ENCODE measurements at places on chromosomes 16 and 17.

DNA sequence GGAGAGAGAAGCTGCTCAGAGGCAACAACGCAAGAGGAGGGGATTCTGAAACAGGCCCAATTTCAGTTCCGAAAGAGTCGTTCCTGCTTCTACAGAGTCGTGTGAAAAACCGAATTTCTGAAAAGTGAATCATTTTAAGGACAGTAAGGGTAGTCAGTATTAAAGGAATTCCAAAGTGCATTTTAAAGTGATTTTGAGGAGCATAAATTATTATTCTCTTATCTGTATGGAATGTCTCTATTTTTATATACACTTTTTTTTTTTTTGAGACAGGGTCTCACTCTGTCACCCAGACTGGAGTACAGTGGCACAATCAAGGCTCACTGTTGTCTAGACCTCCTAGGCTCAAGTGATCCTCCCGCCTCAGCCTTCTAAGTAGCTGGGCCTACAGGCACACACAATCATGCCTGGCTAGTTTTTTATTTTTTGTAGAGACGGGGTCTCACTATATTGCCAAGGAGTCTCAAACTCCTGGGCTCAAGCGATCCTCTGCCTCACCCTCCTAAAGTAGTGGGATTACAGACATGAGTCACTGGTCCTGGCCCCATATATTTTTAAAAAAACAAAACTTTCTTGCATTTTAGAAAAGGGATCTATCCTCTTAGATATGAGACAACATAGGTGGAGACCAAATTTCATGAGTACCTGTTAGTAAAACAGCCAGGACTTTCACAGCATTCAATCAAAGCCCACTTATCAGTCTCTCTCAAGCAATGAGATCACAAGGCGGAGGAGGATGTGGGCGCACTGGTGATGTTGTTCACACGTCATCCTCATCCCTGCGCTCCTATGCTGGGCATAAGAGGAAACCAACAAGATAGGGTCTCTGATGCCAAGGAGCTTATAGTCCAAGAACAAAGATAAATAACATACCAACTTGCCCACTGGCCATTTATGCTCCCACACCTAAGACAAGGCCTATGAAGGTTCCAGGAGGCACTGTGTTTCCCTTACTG is 53.2 kb downstream of the SMG6 start:
- no peak for DNase-seq

DNA sequence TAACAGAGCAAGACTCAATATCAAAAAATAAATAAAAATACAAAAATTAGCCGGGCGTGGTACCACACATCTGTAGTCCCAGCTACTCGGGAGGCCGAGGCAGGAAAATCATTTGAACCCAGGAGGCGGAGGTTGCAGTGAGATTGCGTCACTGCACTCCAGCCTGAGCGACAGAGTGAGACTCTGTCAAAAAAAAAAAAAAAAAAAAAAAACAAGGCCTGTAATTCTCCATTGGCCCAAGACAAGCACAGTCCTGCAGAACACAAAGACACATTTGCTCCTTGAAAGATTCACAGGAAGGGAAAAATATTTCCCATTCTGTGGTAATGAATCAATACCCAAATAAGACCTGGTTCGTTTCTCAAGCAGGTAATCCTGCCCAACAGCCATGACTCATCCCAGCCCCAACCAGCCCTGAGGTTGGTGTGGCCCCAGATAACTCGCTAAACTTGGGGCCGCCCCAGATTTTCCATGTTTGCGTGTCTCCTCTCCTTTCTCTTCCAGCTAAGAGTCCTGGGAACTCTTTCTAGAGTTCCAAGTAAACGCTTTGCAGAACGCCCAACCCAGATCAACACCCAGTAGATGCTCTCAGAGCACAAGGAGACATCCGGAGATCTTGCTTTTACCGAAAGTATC is 40.3 kb upstream of the SNN start:
- no peak for DNase-seq

DNA sequence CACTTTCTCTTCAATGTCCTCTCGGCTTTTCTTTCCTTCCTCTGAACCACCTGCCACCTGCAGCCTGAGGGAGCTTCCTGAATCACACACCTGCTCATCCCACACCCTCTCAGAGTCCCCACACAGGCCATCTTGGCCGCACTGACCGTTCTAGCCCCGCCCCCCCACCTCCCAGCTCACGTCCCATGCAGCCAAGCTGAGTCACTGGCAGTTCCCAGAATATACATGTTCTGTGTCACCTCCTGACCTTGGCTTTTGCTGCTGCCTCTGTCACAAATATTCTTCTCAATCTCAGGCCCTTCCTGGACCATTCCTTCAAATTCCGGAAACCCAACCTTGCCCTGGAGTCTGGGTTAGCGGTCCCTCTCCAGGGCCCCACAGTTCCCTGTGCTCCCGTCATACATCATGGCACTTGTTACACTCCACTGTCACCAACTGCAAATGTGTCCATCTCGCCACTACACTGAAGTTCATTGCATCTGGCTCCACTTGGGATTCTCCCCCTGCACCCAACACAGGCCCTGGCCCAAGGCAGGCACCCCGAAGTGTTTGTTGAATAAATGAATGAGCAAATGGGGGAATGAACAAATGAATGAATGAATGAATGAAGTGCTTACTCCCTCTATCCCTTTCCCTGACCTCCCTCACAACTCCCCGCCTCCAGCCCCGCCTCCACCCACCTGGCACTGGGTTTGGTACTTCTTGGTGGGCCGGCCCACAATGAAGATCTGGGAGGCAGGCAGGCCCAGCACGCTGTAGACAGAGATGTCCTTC is 12.8 kb downstream of the PIMREG start:
- no peak for DNase-seq

DNA sequence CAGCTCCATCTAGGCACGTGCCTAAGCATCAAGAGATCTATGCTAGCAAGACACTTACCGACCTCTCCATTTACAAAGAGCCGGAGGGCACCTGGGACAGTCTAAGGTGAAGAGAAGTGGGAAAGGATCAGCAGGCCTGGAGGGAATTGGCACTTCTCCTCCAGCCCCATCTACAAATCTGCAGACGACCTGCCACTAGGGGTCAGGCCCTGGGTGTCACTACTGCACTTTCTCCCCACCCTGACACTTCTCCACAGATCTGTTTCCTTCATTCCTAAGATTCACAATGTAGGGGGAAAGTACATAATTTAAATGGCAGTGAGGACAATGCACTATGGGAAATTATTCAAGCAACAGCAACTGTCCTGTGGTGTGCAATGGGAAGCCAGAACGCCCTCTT is 8.1 kb downstream of the MKS1 start:
- DNase-seq = no peak

DNA sequence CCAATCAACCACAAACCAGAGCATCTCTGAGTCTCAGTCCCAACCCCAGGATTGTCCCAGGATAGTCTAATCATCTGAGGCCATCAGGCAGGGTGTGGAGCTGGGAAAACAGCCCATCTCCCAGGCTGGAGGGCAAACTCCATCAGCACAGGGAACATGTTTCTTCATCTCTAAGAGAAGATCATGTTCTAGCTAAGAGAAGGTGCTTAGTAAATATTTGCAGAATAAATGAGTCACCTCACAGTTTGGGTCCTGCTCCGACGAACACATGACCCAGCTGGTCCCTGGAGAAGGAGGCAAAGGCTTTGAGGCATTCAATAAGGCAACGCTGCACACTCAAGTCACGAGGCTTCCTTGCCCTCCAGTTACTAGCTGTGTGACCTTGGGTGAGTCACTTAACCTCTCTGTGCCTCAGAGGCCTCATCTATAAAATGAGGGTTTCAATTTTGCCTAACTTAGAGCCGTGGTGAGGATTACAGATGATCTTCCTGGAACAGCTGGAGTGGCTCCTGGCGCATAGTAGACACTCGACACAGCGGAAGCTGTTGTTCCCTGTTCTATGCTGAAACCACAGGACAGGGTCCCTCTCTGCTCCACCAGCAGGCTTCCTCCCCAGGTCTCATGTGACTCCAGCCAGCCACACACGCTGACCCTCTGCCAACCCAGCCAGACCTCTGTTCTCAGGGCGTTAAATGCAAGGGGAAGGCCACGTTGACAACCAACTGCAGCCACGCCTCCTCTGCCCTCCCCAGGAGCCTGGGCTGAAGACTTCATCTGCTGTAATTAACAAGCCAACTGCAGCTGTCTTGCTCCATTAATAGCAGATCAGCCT is 10.3 kb upstream of the RPL38 start:
- no peak for DNase-seq

DNA sequence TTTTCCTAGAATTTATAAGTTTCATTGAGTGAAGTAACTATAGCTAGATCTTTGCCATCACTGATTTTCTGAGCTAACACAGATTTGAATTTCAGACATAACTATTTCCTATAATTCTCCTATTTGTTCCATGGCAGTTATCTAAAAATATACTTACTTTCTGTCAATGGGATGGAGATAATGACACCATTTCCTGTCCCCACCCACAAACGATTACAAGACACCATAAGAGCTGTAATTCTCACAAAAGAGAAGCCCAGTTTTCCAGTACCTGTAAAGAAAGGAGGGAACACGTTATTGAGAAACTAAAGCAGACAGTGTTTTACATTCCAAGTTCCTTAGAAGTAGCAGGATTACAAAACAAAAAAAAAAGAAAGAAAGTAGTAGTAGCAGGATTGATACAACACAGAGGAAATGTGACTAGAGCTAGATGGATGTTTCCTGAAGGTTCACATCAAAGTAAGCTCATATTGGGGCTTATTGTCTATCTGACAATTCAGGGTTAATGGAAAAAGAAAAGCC is 110.9 kb upstream of the TOB1 start:
- no peak for DNase-seq

- DNase-seq = no peak
Measured at GRCh38 chr16:31071861-31072260, 2.2 kb downstream of the ZNF668 start.

GRCh38 chr16:2953706-2954627 is 10.1 kb upstream of the KREMEN2 start:
- DNase-seq = no peak

- DNase-seq = peak; percentile 51
Measured at GRCh38 chr17:48478224-48479013, 48.4 kb upstream of the SKAP1 start.

DNA sequence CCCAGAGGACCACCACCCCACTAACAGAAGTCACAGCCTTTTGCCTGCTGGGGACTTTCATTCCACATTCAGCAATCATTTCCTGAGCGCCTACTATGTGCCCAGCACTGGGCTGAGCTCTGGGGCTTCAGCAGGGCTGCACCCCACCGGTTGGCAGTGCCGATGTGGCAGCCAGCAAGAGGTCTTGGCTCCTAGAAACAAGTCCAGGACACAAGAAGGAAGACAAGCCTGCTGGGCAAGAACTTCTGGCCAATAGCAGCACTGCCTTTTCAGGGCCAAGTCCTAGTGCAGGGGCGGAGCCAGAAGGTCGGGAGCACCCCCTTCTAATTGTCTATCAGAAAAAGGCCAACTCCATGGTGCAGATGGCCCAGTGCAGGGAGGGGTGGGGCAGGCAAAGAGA is 13.0 kb upstream of the HOXB9 start:
- DNase-seq = no peak

GRCh38 chr17:73722165-73722564 is 77.9 kb upstream of the SDK2 start:
- DNase-seq = no peak

DNA sequence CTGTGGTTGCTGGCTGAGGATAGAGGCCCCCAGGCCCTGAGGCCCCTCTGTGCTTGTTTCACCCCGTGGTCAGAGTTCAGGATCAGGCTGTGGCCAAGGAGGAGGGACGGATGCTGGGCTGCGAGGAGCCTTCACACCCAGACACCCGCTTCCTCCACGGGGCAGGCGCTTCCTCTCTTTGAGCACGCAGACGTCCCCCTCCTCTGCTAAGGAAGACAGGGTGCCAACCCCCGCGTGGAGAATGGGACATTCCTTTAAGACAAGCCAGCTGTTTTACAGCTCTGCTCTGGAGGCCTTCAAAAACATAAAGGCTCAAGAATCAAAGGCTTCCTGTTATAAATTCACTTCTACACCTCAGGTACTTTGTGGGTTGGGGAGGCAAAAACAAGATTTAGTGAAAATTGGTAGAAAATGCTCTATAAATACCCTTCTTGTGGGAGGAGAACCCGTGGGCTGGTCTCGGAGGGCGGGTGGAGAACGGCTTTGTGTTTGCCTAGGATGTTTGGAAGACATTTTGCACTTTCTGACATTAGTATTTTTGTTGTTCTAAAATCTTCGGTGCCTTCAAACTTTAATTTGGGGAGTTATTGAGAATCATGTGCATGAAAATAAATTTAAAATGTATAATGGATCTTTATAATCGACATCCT is 60.8 kb upstream of the FOXF1 start:
- DNase-seq = no peak

GRCh38 chr17:55072898-55073297 is 104.3 kb downstream of the STXBP4 start:
- no peak for DNase-seq

GRCh38 chr17:49703557-49704277 is 4.0 kb downstream of the SLC35B1 start:
- DNase-seq = no peak

GRCh38 chr17:80323982-80324381 is 63.3 kb downstream of the RNF213 start:
- no peak for DNase-seq

DNA sequence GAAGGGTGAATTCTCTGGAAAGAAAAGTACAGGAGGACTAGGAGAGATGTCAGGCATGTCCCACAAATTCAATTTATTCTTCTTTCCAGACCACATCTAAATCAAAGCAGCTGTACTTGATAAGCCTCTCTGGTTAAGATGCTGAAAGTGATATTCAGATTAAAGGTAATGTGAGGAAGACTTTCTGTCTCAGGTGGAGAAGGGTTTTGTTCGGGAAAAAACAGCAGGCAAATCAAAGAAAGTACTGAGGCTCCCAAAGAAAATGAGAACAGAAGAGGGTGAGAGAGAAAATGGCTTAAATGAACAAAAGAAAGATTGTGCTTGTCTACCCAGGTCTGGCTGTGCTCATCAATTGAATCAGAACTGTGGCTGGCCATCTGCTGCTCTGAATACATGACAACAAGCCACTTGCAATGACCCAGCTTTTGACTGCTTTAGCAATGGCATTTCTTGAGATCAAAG is 55.6 kb downstream of the MMD start:
- no peak for DNase-seq

DNA sequence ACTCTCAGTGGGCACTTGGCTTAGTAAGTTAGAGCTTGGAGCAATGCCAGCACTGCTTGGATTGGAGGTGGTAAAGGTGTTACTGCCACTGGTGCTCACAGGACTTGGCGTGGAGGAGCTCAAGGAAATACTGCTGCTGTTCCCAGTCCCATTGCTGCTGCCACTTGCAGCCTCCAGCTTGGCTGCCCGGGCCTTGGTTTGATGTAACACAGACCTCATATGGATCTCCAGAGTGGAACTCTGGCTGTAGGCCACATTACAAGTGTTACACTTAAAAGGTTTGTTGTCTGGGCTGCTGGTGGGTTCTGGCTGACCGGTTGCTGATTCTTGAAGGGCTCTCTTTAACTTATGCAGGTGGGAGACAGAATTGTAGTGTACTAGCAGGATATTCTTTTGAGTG is 250.3 kb downstream of the ZFHX3 start:
- no peak for DNase-seq

DNA sequence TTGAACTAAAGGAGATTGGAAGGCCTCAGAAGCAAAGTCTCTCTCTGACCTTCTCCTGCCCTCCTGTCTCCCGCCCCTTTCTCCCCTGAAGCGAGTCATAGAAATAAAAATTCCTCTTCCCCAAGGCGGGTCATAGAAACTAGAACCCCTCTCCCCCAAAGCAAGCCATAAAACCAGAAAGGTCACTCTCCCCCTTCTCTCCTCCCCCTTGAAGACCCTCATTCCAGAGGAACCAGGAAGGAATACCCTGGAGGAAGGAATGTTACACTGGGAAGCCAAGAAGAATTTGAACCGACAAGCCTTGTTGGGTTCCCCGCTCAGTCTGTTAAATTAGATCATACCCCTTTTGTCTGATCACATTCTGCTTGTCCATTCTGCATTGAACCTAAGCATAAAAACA is 2.7 kb upstream of the GJC1 start:
- no peak for DNase-seq

- DNase-seq = no peak
Measured at GRCh38 chr16:12530302-12530701, 273.4 kb downstream of the CPPED1 start.
